ENCODE measurements at places on chromosomes 6 and 20.

- no peak for DNase-seq
Measured at GRCh38 chr6:17971128-17972073, 16.0 kb downstream of the KIF13A start.

GRCh38 chr6:16129623-16130401 lies 926 bp downstream of the MYLIP start:
- DNase-seq = no peak

DNA sequence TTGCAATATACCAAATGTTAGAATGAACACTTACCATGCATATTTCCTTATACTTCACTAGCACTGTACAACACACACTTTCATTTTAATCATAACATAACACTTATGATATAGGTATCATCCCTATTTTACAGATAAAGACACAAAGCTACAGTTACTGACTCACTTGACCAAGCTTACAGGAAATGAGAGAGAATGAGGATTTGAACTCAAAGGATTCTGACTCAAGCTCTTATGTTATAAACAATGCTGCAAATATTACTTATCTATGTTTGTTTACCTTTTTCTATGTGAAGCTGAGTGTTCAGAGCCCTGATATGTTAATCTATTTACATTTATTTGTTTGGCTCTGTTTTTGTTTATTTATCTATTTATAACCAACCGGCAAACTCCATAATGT lies 245.4 kb downstream of the PTPRK start:
- DNase-seq = no peak

GRCh38 chr6:152952866-152953509 lies 29.9 kb downstream of the FBXO5 start:
- no peak for DNase-seq

- DNase-seq = no peak
Measured at GRCh38 chr6:132060591-132060990, 109.4 kb upstream of the CCN2 start.

DNA sequence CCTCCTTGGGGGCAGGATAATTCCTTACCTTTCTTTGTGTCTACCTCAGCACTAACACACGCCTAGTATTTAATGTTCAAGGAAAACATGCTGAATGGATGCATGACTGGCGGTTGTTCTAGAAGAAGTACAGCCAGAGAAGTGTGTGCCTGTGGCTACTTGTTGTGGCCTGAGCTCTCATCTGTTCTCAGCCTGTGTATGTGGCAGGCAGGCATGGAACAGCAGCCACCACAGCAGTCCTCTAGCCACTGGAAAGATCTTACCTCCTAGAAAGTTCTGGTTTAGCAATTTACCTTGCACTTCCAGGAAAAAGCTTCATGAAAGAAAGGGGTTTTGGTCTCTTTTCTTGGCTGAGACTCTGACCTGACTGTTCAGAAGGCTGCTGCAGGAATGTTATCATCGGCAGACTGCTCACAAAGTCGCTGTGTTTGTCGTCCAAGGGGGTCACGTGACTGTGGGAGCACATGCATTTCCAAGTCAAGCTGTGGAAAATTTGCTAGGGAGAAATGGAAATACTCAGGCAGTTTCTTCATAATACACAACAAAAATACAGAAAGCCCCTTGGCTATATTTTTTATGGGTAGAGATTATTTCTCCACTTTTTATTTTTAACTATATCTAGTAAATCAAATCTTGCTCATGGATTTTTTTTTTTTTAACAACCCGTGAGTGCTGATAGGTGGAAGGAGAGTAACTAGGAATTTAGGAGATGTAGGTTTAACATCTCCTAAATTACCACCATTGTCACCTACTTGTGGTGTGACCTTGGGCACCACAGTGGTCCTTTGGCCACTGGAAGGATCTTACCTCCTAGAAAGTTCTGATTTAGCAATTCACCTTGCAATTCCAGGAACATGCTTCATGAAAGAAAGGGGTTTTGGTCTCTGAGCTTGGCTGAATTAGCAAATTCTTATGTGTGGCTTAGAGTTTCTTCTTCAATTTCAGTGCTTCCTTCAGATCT lies 110.8 kb upstream of the GPR6 start:
- no peak for DNase-seq

- DNase-seq = no peak
Measured at GRCh38 chr6:125432963-125433362, 131.2 kb upstream of the HDDC2 start.

GRCh38 chr6:34235307-34236130 lies 1.2 kb upstream of the HMGA1 start:
- no peak for DNase-seq

GRCh38 chr20:63831646-63831992 lies 555 bp upstream of the ZBTB46 start:
- no peak for DNase-seq

DNA sequence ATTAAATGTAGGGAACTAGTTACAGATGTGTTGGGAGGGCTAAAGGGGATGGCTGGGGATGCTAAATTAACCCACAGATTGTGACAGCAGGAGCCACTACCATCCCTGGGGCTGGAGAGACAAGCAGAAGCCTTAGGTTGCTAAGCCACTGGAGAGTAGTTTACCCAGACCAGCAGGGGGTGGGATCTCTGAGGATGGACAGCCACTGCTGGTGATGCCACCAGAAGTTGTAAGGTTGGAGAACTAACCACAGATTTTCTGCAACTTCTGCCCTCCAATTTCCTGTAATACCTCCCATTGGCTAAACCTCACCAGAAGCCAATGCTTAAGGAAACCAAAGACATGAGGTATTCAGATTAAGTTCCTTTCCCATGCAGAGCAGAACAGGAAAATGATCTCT lies 139.6 kb upstream of the NOX3 start:
- no peak for DNase-seq

GRCh38 chr6:128033156-128033555 lies 132.3 kb upstream of the THEMIS start:
- DNase-seq = no peak

- no peak for DNase-seq
Measured at GRCh38 chr6:99416226-99416625, 8.9 kb downstream of the PNISR start.

GRCh38 chr6:147392917-147393625 lies 115.4 kb upstream of the SAMD5 start:
- no peak for DNase-seq

GRCh38 chr6:37134396-37135191 lies 35.4 kb upstream of the PIM1 start:
- no peak for DNase-seq

DNA sequence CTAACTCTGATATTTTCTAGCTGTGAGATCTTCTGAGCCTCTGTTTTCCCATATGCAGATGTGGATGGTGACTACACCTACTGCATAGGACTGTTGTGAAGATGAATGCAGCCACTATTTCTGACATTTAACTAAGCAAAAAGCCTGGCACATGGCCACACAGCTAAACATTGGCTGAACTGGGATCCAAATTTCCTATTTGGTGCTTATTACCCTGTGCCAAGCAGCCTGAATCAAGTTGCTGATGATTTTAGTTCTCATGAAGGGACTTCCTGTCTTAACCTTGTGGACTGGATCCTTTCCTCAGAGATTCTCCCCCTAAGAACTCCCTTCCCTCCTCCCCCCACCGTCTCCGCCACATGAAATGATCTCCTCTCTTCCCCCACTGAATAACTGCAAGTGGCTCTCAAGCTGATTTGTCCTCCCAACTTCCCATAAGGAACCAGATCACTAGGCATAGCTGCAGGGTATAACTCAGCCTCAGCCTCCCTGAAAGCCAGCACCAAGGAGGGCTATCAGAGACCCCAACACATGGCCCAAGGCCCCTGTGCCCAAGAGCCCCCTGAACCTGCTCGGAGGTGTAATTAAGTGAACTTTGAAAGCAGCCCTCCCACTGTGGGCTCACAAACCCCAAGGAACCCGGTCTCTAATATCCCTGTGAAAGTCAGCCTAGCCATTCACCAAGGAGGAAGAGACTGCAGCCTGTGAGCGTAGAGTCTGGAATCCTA lies 55.7 kb downstream of the MAFB start:
- DNase-seq = peak; percentile 58

DNA sequence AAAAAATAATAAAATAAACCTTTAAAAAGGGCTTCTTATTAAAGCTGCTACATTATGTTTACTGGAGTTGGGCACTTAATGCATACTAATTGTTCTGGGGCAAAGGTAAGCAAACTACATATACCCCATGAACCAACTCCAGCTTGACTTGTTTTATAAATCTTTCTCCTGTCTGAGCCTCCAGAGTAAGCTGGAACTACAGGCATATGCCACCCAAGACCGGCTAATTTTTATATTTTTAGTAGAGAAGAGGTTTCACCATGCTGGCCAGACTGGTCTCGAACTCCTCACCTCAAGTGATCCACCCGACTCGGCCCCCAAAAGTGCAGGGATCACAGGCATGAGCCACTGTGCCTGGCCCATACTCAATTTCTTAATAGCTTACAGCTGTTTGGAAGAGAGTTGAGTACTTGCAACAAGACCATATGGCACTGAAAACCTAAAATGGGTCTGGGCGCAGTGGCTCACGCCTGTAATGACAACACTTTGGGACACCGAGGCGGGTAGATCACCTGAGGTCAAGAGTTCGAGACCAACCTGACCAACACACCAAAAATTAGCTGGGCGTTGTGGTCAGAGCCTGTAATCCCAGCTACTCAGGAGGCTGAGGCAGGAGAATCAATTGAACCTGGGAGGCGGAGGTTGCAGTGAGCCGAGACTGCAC lies 19.9 kb downstream of the ROMO1 start:
- DNase-seq = no peak

- no peak for DNase-seq
Measured at GRCh38 chr6:159758031-159759001, 3.5 kb upstream of the ACAT2 start.

DNA sequence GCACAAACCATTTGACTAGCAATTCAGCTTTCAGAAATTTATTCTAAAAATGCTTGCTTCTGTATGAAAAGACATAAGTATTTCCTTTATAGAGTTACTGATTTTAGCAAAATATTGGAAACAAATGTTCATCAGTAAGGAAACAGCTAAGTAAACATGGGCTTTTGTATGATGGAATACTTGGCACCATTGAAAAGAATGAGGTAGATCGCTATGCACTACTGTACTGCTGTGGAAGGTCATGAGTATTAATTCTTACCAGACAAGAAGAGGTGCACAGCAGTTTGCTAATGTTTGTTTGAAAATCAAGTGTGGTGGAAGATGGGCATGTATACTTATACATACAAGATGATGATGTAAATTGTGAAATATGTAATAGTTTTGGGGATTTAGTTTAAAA lies 73.0 kb downstream of the FARS2 start:
- no peak for DNase-seq

DNA sequence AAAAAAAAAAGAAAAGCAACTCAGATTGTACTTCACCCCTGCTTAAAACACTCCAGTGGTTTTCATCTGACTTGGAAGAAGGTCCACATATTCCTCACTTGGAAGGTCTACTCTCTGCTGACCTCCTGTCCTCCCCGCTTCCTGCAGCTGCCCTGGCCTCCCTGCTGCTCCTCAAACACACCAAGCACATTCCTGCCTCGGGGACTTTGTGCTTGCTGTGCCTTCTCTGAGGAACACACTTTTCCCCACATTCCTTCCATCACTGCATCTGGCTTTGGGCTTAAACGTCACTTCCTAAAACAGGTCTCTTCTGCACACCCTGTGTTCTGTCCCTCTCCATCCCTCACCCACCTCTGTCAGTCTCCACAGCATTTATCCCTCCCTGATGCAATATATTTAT lies 4.9 kb upstream of the PDYN start:
- DNase-seq = no peak

- no peak for DNase-seq
Measured at GRCh38 chr6:136360783-136361182, 71.1 kb upstream of the BCLAF1 start.

DNA sequence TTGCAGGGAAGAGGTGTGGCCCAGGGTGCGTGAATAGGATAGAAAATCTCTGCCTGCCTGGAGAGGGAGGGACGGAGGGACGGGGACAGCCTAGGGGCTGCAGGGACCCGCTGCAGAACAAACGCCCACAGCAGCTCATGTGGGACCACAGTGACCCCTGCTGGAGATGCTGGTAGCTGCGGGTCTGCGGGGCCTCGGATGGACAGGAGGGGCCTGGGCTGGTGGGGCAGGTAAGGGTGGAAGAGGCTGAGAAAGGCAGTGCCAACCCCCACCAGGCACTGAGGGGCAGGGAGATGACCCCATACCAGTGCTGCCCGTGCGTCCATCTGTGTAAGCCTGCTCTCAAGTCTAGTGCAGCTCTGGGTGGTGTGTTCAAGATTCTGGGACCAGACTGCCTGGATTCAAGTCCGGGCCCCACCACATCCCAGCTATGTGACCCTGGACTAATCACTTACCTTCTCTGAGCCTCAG lies 39.4 kb downstream of the KIAA1755 start:
- DNase-seq = no peak

Data from vagina (tissue), 2 donors.